ENCODE measurements at places on chromosomes 3 and 15.

- peak; percentile 26 for DNase-seq
These were observed 3.2 kb downstream of the CPEB1 start for GRCh38 chr15:82643992-82644391.

DNA sequence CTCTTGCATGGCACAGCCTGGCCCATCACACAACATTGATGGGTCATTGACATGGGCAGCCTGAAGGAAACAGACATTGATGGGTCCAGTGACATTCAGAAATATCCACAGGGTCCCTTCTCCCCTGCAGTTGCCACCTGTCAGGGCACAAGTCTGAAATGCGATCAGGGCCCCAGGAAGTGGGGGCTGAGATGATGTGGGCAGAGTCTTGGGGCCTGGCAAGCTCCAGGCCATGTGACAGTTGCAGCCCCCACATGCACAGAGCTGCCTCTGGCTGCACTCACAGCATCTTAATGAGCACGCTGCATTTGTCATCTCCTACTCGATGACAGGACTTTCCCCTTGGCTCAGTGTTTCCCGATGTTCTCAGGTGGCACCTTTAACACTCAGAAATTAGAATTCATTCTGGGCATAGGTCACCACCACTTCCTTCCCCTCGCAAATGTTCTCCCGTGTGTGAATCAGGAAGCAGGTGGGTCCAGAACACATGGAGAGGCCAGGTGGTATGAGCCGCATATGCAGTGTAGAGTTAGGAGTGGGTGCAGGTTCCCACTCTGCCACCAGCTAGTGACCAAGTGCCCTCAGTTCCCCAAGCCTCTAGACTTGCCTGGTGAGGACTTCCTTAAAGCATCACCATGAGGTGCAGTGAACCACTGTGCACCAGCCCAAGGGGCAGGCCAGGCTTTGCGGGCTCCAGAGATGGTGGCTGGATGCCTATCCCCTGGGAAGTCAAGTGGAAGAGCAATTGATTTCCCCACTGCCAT, 1.6 kb upstream of the TXNRD3 start:
- DNase-seq: no peak

GRCh38 chr3:9066141-9066540, 102.9 kb upstream of the RAD18 start:
- DNase-seq: no peak

DNA sequence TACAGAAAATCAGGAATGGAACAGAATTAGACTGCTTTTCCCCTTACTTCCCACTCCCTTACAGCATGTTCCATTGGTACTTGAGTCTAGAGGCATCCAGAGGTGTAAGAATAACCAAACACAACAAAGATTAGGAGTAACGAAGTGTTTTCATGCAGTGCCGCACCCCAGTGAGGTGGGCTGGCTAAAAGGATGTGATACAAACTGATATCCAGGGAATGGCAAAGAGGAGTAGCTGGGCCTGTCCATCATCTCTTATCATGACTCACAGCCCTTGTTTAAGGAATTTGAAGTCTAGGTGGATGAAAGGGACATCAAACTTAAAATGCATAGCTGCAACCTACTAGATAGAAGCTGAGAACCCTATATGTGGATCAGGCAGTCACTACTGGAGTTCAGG, 16.4 kb downstream of the SCG5 start:
- DNase-seq: no peak

DNA sequence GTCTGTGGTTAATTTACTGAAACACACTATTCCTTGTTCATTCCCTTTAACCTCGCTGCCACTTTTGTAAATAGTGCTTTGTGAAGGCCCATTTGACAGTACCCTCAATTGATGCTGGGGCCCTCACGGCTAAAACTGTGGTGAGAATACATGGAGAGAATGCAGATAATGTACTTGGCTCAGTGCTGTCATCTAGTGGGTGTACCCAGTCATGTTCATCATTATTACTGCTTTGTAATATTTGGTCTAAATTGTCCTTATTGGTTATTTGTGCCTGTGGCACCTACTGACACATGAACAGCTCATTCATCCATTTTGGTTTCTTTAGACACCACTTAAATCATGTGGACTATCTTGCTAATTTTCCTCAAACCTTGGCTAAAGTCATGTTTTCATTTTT, 543.6 kb downstream of the EDEM1 start:
- DNase-seq: peak; percentile 24

GRCh38 chr3:26406636-26407035, 215.9 kb upstream of the LRRC3B start:
- no peak for DNase-seq

- DNase-seq: peak; percentile 60
These were observed 5.2 kb upstream of the WNT7A start for GRCh38 chr3:13884851-13885703.

- no peak for DNase-seq
These were observed 42.4 kb upstream of the TLE3 start for GRCh38 chr15:70140025-70140542.

DNA sequence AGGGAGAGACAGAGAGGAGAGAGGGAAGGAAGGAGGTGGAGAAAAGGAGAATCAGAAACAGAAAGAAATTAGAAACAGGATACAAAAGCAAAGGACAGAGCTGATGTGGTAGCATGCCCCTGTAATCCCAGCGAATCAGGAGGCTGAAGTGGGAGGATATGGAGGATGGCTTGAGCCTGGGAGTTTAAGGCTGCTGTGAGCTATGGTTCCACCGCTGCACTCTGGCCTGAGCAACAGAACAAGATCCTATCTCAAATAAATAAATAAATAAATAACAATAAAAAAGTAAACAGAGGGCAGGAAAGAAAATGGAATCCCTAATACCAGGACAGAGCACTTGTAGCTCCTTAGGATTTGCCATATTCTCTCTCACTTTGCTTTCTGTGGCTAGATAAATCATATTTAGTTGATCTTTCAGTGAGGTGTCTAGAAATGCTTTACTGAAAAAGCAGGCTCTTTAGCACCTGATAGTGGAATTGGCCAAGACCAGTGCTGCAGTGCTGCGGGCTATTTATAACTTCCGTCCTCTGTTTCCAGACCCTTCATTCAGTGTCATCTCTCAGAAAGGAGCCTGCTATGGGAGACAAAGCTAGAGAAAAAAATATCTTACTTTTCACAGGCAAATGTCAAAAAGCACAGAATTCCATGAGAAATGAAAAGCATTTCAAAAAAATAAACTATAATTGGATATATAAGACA, 20.0 kb upstream of the SLC28A2 start:
- no peak for DNase-seq

DNA sequence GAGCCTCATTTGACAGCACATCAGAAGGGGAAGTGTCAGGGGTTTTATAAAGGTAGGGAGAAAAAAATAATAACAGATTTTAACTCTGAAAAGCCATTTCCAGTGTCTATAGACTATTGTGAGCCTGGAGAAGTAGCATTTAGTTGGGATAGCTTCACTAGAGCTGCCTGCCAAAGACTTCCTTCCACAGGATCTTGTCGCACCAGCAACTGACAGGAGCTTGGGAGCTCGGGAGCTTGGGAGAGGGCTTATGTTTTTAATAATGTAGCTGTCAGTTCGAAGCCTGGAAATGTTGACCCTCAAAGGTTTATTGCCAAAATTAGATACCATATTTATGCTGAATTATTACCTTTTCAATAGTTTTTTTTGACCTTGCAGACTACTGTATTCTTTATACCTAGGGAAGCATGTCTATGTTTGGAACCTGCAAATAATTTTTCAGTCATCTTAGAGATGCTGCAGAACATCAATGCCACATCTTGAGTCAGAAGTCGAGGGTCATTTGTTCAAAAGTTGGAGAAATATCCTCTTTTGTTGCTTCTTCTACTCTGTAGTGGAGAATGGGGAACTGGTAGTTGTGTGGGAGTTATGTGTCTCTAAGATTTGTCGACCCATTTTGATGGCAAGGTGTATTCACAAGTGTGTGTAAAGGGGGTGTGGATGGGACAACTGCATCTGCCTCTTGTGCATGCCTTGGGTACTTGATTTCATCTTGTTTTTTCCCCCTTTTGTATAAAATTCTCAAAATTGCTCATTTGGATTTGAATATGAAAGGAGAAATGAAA, 41.7 kb downstream of the ARPP21 start:
- DNase-seq: no peak

GRCh38 chr3:30682434-30683155, 76.2 kb downstream of the TGFBR2 start:
- DNase-seq: no peak

- no peak for DNase-seq
These were observed 36.9 kb upstream of the FILIP1L start for GRCh38 chr3:100151024-100151707.
